Fibroblast of lung (primary cell): ENCODE measurements at places on chromosomes 5 and 9. TPM values are rescaled to one million over a fixed set of nuclear protein-coding genes. Genes with fewer than 3 reads are reported as not detected.

GRCh38 chr9:93577078-93577974, 942 bp downstream of the PHF2 start:
- H3K4me3 ChIP-seq, result peak overlapping the region; percentile 67
- no peak overlapping the region for H3K27ac ChIP-seq
- H3K36me3 ChIP-seq, result no peaks in the 10 kb centered on the region
- peaks cover 7% of the 10 kb centered on the region for H3K4me1 ChIP-seq
- peak; percentile 22 for DNase-seq
- H3K27me3 ChIP-seq, result no peaks in the 10 kb centered on the region

- no peak for DNase-seq
- H3K4me1 ChIP-seq, result no peaks in the 10 kb centered on the region
- no peak overlapping the region for H3K27ac ChIP-seq
- H3K27me3 ChIP-seq, result no peaks in the 10 kb centered on the region
- H3K36me3 ChIP-seq, result no peaks in the 10 kb centered on the region
- H3K4me3 ChIP-seq, result no peak overlapping the region
Measured at GRCh38 chr5:116306846-116307245, 222.0 kb downstream of the COMMD10 start.

GRCh38 chr9:107274953-107275422, 8.1 kb upstream of the RAD23B start:
- no peaks in the 10 kb centered on the region for H3K36me3 ChIP-seq
- no peaks in the 10 kb centered on the region for H3K27me3 ChIP-seq
- DNase-seq, result peak; percentile 99
- H3K4me3 ChIP-seq, result no peak overlapping the region
- H3K27ac ChIP-seq, result peak overlapping the region; percentile 67
- H3K4me1 ChIP-seq, result peaks cover 37% of the 10 kb centered on the region

DNA sequence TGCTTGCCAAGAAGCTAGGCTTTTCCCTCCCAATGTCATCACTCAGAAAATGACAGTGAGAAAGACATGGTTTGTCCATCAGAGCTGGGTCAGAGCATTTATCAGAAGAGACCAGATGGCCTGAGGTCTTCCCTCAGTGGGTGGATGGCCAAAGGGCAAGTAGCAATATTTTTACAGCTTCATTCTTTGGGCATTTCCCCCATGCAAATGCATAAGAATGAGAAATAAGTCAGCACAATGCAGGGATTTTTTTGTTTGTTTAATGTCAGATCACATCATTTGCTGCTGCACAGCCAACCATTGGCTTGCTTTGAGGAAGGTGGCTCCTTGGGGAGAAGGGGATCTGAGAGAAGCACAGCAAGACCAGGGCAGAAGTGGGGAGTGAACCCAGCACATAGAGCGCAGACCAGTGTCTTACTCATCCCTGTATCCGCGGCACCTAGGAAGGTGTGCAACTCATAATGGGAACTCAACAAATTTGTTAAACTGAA, 209.6 kb downstream of the SEMA6A start:
- no peak overlapping the region for H3K27ac ChIP-seq
- H3K4me1 ChIP-seq, result no peaks in the 10 kb centered on the region
- no peak for DNase-seq
- no peak overlapping the region for H3K4me3 ChIP-seq
- no peaks in the 10 kb centered on the region for H3K36me3 ChIP-seq

TTC1 gene
- 39.5 and 41.6 TPM in 2 replicates for total RNA-seq

DNA sequence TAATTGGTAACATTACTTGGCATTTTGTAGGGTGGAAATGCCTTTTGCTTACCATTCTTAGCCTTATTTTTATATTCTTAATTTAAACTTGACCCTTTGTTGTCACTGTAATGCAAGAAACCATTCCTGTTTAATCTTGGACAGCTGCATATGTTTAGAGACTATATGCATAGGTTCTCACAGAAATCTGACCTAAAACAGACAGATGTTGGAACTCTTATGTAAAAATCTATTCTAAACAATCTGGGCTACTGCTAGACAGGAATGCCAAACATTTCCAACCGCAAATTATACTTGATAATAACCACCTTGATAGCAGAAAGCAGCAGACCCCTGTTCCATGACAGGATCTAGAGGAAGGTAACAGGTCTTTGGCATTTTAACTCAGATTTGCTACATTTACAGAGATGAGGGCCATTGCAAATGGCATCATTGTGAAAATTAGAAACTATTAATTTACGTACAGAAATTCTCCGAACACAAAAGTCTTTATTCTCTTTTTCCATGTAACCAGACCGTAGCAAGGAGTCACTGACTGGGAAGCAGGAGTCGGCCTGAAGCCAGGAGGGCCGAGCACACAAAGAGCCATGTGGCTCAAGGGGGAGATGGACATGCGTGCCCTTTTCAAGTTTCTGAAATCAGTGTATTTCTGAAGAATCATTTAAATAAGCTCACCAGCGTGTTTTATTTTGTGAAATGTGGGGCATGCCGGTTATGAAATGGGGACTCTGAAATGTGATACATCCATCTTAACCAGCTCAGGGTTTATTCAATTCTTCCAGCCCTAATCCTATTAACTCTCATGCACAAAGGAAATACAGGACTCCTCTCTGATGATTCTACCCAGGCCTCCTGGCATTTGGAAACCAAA, 139.3 kb downstream of the AOPEP start:
- no peaks in the 10 kb centered on the region for H3K36me3 ChIP-seq
- H3K27ac ChIP-seq, result peak overlapping the region; percentile 83
- no peak overlapping the region for H3K4me3 ChIP-seq
- peaks cover 48% of the 10 kb centered on the region for H3K4me1 ChIP-seq
- peak; percentile 63 for DNase-seq
